ENCODE measurements at places on chromosomes 4 and X. TPM values are rescaled to one million over a fixed set of nuclear protein-coding genes. Genes with fewer than 3 reads are reported as not detected.

Gene PNMA6A
- 4.4 TPM for total RNA-seq

Gene RPS6KA6
- 4.0 TPM for total RNA-seq

Gene SPANXB1
- not detected for total RNA-seq

Gene STBD1
- 6.8 TPM for total RNA-seq

Gene ESX1
- not detected for total RNA-seq

Gene TSPAN7
- total RNA-seq = not detected

Gene SRPK3
- 0.61 TPM for total RNA-seq

Gene NKX3-2
- total RNA-seq = under 0.01 TPM

Gene FAAH2
- 0.24 TPM for total RNA-seq

Gene FAT4
- 117 TPM for total RNA-seq

Gene ALG13
- total RNA-seq = 40.3 TPM

Gene TREX2
- 1.1 TPM for total RNA-seq

Gene CFI
- 0.61 TPM for total RNA-seq

Gene CENPVL3
- not detected for total RNA-seq

Gene TRPC3
- 2.9 TPM for total RNA-seq

Gene PRKG2
- total RNA-seq = 0.16 TPM

Gene KLKB1
- total RNA-seq = not detected

Gene BTC
- 0.32 TPM for total RNA-seq

Gene EPGN
- total RNA-seq = 0.49 TPM
